ENCODE measurements at places on chromosomes 13 and 19. TPM values are rescaled to one million over a fixed set of nuclear protein-coding genes. Genes with fewer than 3 reads are reported as not detected.

SGCG gene
- total RNA-seq: 0.15 TPM

PRR19 gene
- 1.0 TPM for total RNA-seq

DNA sequence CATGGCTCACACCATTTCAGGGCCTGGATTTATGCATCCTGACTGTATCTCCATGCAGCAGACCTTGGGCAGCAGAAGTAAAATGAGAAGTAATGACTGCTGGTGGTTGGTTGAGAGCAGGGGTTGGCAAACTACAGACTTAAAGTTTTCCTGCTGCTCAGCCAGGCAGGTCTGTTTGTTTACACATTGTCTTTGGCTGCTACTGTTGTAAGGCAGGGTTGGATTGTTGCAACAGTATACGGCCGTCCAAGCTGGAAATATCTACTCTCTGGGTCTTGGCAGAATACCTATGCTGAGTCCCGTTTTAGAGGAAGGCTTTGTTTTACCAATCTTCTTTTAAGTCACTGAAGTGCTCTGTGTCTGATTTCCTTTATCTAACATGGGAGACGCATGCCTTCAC is 13.5 kb downstream of the SNRNP70 start:
- no peak for DNase-seq

DNA sequence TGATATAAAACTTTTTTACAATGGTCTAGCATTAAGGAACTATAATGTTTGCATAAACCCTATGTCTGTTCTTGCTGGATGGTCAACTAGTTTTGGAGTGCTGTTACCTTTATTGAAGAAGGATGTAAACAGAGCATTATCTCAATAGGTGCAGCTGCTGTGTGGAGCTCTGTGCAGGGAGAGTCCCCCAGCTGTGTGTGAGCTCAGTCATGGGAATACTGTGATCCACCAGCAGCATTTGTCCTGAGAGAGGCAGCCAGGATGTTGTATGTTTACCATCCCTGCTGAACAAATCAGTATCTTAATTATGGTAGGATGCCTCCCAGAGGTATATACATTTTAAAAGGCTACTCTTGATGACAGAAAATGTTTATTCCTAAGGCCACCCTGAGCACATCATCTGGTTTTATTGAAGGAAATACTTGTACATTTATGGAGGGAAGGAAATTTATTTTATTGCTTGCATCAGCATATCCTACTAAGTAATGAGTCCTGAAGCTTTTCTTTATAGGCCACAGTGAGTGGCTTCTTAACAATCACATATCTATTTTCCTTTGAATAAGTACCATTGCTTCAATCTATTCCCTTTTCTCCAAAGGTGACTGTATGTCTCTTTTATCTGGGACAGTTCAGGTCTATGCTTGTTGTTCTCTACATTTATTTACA is 11.7 kb downstream of the RAP2A start:
- DNase-seq: no peak

DNA sequence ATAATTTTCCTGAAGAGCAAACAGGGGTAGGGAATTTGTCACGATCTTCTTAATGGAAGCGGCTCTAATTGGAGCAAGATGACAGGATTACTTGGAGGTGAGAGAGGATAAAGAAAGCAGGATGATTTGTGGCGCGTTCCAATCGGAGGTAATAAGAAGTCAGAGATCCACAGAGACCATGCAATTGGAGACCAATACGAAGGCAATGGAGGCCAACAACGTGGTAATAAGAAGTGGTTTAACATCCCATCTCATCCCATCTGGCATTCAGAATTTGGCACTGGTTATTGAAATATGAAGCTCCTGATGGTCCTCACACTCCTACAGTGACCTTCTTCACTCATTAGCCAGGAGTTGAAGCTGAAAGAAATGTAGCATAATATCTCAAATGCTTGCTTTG is 130.6 kb downstream of the DLEU7 start:
- no peak for DNase-seq

DNA sequence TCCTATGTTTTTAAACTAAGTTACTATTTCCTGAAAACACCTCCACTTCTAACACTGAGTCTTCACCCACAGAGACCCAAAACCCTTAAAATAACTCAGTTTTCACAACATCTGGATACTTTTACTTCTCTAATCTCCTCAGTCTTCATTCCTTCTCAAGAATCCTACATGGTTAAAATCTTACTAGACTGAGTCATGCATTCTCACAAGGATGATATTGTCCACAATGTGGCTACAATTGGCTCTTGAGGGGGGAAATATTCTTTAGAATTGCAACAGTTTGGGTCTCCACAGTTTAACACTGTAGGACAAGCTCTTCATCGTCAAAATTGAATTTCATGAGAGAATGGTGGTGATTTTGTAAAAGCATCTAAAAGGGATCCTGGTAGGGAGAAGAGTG is 397.1 kb downstream of the SLITRK5 start:
- no peak for DNase-seq

DNA sequence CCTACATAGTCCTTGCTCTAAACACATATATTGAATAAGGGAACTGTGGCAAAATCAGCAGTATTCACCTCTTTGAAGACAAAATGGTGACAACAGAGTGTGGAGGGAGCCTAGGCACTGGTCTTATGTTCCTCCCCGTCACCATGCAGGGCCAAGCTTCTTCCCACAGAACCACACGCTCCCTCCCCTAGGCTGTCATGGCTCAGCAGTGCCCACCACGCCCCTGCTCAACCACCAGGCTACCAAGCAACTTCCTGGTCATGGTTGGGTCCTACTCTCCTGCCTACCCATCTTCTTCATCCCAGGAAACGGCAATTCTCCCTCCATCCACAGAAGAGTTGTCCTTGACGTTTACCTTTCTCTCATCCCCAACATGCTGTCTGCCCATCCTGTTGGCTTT is 126.1 kb downstream of the CRYL1 start:
- DNase-seq: no peak

- DNase-seq: no peak
These were observed 4.5 kb upstream of the LIN7B start for GRCh38 chr19:49109569-49110233.

FGF22 gene
- 0.37 TPM for total RNA-seq

GRCh38 chr13:109121826-109122225 is 492.4 kb downstream of the MYO16 start:
- DNase-seq: no peak

DNA sequence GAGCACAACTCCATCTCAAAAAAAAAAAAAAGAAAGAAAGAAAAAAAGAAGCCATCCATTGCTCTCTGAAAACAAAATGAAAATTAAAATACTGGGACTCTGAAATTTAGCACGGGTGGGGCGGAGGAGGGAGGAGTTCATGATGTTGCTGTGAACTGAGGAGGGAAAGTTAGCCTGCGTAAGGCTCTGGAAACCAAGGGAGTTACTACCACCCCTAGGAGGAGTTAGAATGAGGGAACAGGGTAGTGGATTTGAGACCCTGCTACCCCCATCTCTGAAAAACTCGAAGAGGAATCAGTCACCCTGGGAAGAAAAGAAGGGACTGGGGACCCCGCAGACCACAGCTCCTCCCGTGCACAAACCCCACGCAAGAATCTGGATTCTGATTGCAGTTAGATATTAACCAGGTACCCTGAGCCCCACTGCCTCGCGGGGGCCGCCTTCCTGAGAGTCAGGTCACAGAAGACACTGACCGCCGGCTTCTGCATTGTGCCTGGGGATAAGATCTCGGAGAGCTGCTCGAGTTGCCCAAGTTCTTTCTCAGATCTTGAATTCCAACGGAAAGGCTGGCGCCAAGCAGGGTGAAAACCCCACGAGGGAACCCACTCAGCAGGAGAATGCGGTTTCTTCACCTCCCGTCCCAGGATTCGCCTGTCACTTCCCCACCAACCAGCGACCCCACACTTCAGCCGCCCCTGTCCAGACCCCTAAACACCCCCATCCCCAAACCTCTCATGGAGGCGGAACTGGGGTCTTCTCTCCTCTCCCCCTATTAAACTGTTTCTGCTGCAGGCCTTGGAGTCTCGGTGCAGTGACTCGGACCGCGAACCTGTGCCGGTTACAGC is 870 bp downstream of the ZNF442 start:
- DNase-seq: peak; percentile 33

DNA sequence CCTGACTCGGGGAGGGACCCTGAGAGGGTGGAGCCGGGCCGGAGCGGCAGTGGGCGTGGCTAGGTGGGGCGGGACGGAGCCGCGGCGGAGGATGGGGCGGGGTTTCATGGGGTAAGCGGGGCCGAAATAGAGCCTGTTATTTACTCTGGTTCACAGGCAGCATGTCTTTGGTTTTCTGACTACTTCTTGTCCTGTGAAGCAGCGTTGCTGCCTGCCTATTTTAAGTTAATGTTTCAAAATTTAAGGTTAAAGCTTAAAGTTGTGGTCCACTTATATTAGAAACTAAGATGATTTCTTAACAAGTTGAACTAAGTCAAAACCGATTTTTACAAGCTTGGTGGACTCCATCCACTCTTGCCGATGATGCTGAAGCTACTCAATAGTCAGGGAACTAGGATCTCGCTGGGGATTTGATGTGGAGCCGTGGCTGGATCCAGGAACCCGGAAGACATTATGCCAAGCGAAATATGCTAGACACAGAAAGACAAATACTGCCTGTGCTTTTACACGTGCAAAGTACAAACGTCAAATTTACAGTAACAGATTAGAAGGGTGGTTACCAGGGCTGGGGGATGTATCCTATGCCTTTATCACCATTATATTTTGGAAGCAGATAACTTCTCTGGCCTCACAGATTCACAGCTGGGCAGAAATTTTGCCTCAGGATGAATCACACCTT is 433 bp upstream of the ZNF616 start:
- no peak for DNase-seq

DNA sequence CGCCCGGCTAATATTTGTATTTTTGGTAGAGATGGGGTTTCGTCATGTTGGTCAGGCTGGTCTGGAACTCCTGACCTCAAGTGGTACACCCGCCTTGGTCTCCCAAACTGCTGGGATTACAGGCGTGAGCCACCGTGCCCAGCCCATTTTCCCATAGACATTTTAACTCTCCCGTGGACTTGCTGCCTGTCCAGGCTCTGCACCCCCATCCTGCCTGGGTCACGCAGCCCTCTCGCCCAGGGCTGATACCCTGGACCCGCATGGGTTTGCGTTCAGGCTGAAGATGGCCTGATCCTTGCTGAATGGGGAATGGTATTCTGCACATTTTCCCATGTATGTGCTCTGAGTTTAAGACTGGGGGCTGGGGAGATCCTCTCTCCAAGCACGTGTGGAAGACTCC is 46.0 kb upstream of the RANBP3 start:
- no peak for DNase-seq

TMEM205 gene
- 77.1 TPM for total RNA-seq

GRCh38 chr19:11142528-11143171 is 12.9 kb downstream of the SPC24 start:
- DNase-seq: peak; percentile 78

GRCh38 chr19:15303105-15303780 is 29.1 kb downstream of the BRD4 start:
- DNase-seq: no peak

- no peak for DNase-seq
These were observed 57.7 kb downstream of the CELF5 start for GRCh38 chr19:3282155-3282554.

DNA sequence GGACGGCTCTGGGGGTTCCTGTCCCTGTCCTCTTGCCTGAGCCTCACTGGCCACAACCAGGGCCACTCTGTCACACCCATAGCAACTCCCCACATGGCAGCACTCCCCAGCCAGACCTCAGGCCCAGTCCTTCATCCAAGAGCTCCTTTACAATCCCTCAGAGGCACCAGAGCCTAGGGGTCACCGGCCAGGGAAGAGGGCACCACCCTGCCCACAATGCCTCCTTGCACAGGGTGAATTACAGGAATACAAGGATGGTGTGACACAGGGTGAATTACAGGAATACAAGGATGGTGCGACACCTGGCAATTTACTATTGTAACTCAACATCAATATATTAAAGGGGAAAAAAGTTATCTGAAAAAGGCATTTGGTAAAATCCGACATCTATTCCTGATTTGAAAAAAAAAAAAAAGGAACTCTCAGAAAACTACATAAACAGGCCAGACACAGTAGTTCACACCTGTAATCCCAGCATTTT is 16.5 kb downstream of the MIER2 start:
- no peak for DNase-seq

DNA sequence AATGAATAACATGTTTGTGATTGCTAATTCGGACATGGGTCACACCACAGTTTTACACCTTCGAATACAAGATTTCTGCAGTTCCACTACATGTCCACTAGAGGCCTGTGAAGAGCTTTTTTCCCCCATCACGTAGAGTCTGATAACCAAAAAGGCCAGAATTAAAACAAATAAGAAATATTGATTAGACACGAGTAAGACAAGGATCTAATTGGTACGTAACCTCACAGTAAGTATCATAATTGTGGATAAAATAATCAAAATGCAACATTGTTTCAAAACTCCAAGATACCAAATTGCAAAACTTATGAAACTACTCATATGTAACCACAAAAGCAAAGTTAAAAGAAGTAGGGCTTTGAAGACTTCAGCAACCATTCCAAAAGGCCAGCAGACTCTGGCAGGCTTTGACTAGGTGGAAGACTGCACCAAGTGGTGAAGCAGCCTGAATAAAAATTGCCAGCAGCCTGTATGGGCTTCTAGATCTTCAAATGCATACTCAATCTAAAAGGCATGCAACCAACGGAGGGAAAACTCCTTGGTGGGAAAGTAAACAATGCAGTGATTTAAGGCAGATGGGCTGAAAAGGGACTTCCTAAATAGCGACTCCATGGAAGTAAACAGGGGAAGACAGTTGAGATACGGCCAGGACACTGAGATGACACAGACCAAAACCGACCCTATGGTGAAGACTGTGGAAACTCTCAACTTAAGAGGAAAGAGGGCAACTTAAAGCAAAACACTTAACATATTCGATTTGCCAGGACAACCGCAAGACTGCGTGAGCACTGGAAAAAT is 56.7 kb downstream of the STARD13 start:
- DNase-seq: peak; percentile 51

GRCh38 chr13:21175656-21176214 is 617 bp downstream of the SKA3 start:
- DNase-seq: no peak

DNA sequence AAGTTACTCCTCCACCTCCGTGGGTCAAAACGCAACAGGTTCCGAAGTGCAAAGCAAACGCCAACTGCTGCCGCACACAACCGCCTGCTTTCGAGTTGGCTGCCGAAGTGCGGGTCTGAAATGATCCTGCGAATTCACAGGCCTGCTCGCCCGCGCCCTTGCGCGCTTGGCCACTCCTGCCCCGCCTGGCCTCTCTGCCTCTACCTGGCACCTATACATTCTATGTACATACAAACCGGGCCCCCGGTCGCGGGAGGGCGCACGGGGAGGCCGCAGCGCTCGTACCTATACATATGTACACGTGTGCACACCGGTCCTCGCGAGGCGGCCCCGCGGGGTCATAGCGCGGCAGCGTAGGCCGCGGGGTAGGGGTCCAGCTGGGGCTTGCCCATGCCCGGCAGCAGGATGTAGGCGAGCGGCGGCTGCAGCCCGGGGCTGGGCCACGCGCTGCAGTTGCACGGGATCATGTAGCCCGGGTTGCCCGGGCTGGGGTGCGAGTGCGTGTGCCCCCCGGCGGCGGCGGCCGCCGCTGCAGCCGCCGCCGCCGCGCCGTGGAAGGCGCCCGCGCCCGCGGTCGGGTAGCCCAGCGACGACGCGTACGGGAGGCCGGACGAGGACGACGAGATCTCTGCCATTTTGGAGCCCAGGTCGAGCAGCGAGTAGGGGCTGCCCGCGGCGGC is 1.3 kb downstream of the SOX21 start:
- DNase-seq: peak; percentile 77

GRCh38 chr13:36912369-36912768 is 7.7 kb downstream of the SMAD9 start:
- DNase-seq: no peak

STARD13 gene
- 2.0 TPM for total RNA-seq

HCST gene
- not detected for total RNA-seq
